ENCODE measurements at places on chromosomes 2 and 18.

DNA sequence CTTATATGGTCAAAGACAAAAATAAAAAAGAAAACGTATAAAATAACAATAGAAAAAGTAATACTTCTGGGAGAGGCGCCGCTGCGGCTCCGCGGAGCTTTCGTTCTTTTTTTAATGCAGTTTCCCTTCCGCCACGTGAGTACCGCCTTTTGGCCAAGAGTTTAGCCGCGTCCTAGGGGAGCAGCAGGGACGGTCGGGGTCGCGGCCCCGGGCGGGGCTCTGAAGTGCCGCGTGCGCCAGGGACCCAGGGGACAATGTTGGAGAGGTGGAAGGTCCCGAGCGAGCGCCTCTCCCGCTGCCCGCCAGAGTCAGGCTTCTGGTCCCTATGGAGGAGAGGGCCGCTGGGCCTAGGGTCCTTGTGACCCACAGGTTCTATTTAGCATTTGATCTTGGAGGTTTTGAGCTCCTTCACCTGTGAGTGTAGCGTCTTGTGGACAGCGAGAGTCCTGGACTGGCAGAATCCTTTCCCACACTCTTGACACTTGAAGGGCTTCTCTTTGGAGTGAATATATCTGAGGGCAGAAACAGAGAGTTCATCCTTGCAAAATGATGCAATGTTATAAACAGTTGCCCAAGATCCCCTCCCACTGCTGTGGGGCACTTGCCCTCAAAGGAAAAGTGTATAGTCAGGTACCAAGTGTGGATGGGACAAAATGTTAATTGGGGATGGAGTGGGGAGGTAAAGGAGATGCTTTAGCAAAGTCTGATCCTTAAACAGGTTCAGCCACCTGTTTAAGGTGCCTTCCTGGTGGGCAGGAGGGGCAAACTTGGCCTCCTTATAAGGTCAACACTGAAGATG is 6.3 kb downstream of the OSR1 start:
- no peak for DNase-seq

DNA sequence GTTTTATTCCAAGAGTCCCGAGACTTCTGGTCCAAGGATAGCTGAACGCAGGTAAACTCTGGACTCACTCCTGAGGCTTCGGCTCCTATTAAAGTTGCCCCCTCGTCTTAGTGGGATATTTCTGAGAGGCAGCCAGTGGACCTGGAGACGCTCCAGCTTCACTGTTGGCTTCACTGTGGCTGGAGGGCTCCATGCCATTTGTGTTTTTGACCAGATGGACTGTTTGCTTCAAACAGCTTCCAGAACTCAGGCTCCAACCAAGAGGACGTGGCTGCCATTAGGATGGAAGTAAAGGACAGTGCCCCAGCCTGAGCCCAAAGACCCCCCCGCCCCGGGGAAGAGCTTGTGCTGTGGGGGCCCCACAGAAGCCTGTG is 94.4 kb upstream of the LDAH start:
- no peak for DNase-seq

DNA sequence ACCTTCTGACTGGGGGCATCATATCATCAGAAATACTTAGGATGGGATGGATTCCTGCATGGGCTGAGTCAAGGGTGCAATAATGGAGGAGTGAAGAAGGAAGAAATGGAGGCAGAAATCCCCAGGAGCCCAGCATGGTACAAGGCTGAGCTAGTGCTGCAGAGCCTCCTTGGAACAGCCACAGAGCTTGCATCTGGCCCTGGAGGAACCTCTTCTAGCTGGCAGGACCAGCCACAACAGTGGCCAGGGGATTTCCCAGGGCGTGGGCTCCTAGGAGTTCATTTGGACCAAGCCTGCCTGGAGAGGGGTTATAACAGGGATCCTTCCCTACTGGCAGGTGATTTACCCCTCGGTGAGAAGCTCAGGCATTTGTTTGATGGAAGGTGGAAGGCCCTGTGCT is 4.7 kb upstream of the IL37 start:
- no peak for DNase-seq

DNA sequence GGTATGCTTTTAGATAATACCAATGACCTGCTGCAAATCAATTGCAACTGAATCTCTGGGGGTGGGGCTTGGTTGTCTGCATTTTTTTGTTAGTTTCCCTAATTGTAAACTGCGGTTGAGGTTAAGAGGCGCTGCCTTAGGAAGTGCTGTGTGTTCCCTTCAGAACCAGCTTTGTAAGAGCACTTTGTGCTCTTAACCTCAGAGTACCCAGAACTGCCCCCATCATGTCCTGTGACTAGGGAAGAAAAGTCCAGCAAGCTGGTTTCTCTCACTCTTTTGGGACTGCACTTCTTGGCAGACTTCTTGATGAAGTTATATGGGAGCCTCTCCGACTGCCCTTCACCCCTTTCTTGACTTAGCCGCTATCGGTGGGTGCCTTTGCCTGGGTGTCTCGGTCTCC is 245.5 kb upstream of the CXCR4 start:
- no peak for DNase-seq

DNA sequence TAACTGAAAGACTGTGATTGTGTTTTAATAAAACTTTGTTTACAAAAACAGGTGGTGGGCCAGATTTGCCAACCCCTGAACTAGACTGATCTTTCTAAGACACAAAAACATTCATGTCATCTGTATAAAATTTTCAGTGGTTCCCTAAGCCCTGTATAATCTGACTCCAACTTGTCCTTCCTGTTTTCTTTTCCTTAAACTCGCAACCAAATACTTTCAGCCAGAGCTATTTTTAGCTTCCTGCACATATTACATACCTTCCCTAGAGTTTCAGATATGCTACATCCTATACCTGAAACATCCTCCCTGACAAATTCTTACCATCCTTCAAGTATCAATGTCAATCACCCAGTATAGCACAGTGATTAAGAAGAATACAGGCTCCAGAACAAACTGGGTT is 4.8 kb downstream of the GCFC2 start:
- DNase-seq, result no peak

DNA sequence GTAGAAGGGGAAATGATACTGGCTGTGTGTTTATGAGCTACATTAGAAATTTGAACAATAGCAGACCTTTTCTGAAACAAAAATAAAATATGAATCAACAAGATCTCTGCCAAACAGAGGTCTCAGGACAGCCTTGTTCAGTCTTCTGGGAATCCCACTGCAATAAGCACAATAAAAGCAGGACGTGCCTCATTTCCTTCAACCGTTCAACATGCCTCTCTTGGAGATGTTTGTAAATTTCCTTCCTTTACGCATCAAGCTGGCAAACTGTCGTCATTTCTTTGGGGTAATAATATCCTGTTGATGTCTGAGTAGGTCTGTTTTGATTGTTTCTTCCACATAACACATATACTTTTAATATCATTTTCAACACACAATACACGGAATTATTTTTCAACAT is 77.2 kb downstream of the TCF4 start:
- DNase-seq, result no peak

DNA sequence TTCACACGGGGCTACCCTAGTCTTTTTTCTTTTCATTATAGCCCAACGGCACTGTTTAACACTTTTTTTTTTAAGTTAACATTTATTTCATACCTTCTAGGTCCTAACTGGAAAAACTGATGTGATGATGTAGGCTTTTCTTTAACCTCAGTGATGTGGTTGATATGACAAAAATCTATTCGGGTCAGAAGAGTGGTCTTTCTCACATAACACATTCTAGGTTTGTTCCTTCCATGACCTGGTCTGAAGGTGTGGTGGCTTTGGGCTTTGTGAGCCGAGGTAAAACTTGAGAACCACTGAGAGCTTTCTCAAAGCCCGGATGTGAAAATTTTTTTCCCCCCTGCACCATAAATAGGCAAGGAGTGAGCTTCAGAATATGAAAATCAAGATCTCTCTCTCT is 44.2 kb downstream of the GPD2 start:
- DNase-seq, result no peak

DNA sequence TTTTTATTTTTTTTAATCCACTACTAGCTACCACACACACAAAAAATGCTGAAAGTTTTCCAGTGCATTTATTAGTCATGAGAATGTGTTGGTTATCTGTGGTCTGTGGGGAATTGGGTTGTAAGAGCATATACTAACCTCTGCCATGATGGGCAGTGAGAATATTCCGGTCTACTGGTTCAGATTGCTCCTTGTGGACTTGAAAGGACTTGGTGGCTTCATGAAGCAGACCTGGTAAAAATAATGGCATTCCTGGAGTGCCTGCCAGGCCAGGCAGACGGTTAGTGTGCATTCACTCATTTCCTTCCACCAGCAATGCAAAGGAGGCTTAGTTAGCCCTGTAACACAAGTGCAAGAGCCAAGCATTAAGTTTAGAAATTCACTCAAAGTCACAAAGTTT is 150.8 kb downstream of the THSD7B start:
- DNase-seq, result no peak

- no peak for DNase-seq
These were observed 18.9 kb downstream of the SDC1 start for GRCh38 chr2:20205915-20206524.

DNA sequence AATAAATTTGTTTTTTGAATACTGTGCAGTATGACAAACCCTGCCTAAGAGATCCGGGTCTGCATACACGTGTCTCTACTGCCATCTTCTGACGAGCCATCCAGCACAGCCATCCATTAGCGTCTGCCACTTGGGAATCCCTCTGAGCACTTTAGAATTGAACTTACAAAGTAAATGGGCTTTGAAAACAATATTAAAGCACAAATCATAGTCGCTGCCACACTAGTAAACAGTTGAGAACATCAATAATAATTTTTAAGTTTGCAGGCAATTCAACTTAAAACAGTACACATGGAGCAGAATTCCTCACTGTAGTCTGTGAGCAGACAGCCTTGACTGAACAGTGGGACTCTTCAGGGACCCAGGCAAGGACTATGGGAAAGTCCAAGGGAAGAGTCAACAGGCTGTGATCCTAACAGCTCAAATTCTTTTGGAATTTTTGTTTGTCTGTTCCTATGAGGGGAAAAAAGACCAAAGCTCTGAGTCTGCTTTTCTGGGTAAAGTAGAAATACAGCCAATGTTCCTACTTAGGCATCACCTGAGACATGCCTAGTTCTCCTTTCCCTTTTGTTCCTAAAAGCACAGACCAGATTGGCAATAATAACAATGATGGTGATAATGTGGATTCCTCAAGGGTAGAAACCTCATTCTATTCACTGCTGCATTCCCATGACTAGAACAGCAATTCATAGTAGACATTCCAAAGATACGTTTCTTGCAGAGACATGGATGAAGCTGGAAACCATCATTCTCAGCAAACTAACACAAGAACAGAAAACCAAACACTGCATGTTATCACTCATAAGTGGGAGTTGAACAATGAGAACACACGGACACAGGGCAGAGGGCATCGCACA is 92.9 kb downstream of the MREG start:
- peak; percentile 30 for DNase-seq
